ENCODE measurements at places on chromosomes 11 and 22.
A peak's percentile ranks its signal among the peaks of the same experiment; 100 is the strongest.

- no peak for DNase-seq
Measured at GRCh38 chr11:115493905-115494304, 10.3 kb downstream of the CADM1 start.

DNA sequence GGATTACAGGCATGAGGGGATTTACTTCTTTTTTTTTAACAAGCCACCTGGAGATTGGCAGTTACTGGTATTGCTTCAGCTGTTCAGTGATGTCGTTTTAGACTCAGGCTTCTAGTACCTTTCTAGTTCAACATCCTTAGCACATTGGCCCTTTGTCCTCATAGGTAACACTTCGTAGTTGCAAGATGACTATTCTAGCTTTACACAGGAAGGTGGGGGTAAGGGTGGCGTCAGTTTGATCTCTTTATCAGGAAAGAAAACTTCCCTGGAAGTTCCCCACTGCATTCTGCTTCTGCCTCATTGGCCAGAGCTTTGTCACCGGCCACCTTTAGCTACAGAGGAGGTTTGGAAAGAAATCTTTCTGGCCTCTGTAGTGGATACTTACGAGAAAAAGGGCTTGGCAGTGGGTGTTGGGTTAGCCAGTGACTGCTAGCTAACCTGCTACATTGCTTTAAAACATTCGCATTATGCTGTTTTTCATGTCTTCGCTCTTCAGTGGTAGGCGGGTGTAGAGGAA is 40.7 kb downstream of the SFI1 start:
- peak; percentile 29 for DNase-seq

DNA sequence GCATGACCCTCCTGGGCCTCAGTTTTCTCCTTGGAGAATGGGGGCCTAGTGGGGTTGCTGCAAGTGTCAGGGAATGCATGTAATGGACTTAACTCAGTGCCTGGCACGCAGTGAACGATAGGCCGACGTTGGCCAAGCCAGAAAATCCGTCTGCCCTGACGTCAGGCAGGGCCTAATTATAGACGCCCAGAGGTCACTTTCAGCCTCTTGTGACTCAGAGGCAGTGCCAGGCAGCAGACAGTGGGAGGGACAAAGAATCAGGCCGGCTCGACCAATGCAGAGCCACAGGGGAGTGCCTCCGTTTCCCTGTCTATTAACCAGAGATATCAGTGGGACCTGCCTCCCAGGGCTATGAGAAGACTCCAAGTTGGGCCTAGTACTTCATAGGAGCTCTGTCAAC is 115.0 kb downstream of the MN1 start:
- DNase-seq: peak; percentile 35

DNA sequence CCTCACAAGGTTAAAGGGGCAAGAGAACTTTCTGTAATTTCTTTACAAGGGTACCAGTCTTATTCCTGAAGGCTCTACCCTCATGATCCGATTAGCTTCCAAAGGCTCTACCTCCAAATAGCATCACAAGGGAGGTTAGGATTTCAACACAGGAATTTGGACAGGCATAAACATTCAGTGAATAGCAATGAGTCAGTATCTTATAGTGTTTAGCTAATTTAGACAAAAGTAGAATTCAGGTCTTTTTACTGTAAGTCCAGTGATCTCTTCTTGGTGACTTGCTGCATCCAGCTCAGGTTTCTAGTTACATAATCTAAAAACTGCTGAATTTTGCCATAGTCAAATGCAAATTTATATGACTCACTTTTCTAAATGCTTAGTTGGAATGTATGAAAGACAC is 1995.6 kb upstream of the RAG2 start:
- no peak for DNase-seq

GRCh38 chr22:44286646-44287045 is 26.1 kb downstream of the SHISAL1 start:
- no peak for DNase-seq

DNA sequence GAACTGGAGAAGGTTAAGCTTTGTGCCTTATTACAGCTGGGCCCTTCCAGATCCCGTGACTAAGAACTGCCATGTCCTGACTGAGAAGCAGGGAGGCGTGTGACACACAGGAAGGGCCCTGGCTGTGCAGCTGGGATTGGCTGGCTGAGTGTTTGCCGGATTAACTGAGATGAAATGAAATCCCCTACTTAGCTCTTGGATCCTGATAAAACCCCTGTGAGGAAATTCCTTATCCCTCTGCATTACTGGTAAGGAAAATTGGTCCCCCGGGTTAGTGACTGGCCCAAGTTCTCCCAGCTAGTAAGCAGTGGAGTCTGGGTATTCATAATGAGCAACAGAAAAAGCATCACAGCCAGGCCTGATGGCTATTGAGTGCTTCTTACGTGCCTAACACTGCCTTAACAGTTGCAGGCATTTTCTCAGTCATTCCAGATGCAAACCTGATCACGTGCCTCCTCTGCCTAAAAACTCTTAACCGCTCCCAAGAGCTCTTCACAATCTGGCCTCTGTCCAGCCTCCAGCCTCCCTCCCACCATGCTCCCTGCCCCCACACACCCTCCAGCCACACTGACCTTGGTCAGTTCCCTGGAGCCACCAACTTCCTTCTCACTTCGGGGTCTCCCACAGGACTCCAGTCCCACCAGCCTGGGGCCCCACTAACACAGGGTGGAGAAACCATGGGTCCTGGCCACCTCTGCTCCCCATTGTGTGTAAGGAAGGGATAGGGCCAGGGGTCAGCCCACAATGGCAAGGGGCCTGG is 37.8 kb downstream of the ARRB1 start:
- DNase-seq: peak; percentile 91

DNA sequence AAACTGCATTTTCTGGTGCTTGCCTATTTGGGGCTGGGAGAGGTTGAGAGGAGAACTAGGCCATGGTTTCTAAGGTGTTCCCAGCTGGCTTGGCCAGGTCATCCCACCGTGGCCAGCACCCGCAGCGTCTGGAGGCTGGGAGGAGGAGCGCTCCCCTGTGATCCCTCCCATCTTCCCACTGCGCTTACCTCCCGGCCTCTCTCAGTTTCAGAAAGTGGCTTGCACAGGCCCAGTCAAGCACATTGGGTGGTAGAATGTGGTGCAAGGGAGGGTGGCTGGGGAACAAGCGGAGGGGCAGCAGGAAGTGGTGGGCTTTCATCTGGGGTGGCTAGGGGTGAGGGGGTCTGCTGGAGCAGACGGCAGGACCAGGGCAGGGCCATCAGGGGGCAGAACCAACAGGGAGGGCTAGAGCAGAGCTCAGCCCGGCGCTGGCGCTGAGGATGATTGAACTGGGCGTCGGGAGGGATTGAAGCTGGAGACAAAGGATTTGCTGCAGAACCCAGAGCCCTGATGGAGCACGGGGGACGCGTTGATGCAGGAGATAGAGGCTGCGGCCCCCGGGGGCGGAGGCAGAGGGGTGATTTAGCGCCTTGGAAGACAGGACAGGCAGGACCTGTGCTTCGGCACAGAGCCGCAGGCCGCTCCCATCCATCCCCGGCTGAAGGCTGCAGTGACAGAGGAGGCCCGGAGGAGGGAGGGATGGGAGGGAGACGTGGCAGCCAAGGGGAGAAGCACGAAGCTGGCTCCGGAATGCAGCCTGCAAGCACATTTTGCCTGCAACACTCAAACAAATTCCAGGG is 76.0 kb downstream of the TRIM29 start:
- no peak for DNase-seq

GRCh38 chr11:15565880-15566279 is 451.2 kb downstream of the INSC start:
- DNase-seq: no peak

- DNase-seq: no peak
Measured at GRCh38 chr11:95086151-95086550, 3.5 kb upstream of the ENDOD1 start.

DNA sequence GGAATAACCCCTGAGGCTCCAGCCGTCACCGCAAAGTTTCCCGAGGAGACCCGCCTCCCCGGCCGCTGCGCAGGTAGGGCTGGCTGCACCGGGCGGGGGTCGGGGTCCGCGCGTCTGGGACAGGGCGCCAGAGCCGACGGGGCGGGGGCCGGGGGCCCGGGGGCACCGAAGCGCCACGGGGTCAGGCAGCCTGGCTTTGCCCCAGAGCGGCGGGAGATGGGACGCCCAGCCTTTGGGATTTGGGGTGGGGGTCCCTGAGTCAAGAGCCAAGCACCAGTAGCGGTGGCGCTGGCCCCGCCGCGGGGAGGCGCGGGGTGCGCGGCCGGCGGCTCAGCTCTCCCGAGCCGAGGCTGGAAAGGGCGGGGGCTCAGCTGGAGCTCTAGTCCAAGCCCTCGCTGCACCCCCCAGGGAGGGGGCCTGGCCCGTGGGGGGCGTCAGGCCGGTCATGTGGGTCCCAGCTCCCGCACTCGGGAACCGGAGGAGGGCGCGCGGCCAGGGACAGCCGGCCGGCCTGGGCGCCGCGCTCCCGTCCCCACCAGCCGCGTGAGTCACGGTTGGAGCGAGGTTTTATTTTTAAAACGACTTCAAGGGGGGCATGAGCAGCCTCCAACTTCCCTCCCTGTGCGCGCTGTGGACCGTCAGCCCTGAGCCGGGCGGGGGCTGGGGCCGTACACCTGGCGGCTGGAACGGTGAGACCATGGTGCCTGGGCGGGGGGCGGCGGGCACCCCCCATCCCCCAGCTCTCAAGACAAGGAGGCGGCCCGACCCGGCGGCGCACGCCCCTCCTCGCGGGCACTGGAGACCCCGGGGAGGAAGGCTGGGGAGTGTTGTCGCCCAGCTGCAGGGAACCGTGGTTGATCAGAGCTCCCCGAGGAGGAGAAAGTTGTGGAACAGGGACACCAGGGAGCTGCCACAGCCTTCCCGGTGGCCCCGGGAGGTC is 626 bp downstream of the FLRT1 start:
- DNase-seq: peak; percentile 32

- no peak for DNase-seq
Measured at GRCh38 chr11:124210421-124210820, 27.3 kb downstream of the OR10D3 start.

GRCh38 chr11:126502982-126503381 is 147.5 kb downstream of the ST3GAL4 start:
- no peak for DNase-seq

DNA sequence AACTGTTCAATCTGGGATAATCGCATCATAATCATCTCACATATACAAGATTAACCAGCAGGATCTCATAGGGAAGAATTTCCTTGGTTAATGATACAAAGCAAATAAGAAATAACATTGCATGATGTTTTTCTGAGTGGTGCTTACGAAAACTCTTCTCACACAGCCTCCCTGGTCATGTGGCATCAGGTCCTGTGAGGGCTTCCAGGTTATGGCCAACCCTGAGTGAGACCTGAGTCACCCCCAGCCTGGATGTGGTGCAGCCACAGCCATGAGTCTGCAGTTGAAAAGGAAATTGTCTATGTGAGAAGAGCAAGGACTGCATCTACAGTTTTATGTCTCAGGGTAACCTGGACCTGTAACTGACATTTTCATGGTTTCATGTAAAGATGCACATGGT is 90.5 kb upstream of the XKR3 start:
- no peak for DNase-seq

- DNase-seq: no peak
Measured at GRCh38 chr22:26322179-26322905, 106.7 kb upstream of the ASPHD2 start.

GRCh38 chr11:27688076-27688475 is 12.2 kb downstream of the BDNF start:
- DNase-seq: no peak

DNA sequence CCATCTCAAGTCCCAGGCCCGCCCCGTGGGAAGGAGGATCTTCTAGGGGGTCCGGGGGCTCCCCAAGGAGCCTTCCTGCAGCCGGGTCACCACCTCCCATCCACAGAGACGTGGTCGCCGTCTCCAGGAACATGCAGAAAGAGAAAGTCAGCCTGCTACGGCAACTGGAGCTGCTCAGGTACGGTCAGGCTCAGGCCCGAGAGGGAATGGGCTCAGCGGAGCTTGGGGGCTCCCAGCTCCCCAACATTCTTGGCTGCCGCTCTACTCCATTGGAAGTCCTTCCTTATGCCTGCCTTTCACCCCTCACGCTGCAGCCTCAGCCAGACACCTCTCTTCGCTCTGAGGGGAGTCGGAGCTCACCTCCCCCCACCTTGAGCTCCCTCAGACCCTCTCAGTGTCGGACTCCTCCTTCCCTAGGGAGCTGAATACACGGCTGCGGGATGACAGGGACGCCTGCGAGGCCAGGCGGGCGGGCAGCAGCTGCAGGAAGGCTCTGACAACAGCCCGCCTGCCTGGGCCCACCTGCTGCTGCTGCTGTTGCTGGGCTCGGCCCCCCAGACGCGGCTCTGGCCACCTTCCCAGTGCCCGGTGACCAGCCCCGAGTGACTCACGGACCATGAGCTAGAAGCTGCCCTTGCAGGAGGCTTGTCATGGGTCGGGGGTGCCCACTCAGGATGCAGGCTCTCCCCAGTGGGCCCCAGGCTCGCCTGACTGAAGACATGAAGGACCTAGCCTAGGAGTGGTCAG is 1.5 kb upstream of the CD151 start:
- peak; percentile 60 for DNase-seq

GRCh38 chr22:23911318-23911980 is 17.3 kb downstream of the MIF start:
- no peak for DNase-seq

DNA sequence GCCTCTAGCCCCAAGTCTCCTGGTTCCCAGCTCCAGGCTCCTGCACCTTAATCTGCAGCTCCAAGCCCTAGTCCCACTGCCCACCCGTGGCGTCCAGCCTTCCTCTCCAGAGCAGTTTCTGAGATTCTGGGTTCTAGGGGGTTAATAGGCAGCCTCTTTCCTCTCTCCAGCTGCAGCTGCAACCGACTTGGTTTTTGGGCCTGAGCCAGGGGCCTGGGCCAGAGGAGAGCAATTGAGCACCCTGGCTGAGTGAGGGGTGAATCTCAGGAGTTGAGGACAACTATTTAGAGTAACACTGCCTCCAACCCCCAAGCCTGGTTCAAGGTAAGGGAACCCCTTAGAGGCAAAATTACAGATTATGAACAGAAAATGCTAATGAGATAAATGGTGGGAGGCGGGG is 9.0 kb upstream of the CHRM1 start:
- no peak for DNase-seq

DNA sequence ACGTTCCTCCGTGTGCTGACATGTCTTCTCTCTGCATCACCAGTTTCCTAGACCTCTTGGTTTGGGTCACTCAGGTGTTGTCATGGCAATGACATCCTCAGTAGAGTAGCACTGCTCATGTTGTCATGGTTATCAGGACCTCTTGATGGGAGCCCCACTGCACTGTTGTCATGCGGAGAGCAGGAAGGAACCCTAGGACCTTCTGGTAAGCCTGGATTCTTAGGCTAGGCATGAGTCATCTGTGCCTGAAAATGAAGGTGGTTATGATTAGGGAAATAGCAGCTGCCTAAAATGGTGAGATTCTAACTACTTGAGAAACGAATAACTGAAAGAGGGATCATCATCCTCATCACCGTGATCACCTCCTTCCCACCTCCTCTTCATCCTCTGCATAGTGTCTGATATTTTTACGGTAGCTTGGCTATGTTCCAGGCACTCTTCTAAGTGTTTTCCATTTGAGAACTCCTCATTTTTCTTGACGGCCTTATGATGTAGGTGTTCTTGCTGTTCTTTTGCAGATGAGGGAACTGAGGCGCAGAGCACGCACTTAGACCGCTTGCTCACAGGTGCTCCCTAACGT is 858.4 kb downstream of the NTM start:
- no peak for DNase-seq

Data from lung microvascular endothelial cell (primary cell).